AG08396 (cell line): ENCODE measurements at places on chromosomes 3 and 15.

- DNase-seq, result no peak
Measured at GRCh38 chr3:153215966-153216365, 53.9 kb downstream of the RAP2B start.

DNA sequence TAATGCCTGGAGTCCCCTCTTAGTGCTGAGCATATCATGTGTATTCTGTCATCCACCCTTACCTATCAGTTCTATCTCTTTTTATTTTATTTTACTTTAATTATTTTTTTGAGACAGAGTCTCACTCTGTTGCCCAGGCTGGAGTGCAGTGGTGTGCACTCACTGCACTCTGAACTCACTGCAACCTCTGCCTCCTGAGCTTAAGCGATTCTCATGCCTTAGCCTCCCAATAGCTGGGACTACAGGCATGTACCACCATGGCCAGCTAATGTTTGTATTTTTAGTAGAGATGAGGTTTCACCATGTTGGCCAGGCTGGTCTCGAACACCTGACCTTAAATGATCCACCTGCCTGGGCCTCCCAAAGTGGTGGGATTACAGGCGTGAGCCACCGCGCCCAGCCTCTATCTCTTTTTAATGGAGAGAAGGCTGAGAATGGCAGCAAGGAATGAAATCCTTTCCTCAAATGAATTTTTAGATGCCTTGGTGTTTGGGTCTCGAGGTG, 11.4 kb downstream of the SACM1L start:
- no peak for DNase-seq

- peak; percentile 35 for DNase-seq
Measured at GRCh38 chr3:126476166-126477060, 722 bp upstream of the ZXDC start.

GRCh38 chr3:57661404-57661803, 31.5 kb downstream of the DENND6A start:
- DNase-seq, result no peak

DNA sequence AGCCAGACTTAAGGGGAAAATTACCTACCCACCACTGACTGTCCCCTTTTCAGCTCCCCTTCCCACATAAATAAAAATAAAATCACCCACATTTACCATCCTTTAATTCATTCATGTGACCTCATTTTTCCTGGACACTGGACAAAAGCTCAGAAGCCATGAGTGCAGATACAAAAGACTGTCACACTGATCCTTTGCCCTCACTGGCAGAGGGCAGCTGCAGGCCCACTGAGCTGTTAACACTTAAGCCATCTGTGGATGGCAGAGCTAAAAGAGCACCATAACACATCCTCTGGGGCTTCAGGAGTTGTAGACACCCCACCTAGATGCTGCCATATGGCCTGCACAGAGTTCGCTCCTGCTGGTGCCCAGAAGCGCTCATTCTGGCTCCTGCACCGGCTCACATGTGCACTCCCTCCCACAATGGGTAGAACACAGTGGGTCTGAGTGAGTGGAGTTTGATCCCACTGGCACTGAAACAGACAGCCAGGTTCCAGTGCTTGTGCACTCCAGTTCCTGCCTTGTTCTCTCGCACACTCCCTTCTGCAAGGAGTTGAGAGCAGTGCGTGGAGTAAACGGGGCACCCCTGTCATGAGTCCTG, 38.8 kb downstream of the EDC3 start:
- no peak for DNase-seq

DNA sequence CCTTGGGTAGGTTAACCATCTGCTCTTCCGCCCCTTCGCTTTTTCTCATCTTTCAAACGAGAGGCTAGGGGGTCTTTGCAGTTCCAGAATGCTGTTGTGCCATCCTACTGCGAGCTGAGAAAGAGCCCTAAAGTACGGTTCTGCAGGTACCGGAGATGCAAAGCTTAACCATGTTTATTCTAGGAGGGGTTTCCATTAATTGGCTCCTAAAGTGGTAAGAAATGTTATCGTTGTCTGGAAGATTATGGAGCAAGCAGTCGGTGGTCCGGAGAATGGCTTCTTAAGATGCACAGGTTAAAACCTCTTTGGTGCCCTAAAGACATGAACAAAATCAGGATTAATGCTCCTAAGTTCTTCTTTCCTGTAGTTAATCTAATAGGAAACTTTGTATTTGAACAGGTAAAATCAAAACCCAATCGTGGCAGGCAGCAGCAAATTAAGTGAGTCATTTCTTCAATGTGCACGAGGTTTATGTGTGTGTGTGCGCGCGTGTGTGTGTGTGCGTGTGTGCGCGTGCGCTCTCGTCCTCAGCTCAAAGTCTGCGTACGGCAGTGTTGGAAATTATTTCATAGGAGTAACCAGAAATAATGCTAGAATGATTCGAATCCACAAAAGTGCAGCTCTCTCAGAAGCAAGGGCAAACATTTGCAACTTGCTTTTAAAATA, 772 bp downstream of the FAM81A start:
- DNase-seq, result no peak

DNA sequence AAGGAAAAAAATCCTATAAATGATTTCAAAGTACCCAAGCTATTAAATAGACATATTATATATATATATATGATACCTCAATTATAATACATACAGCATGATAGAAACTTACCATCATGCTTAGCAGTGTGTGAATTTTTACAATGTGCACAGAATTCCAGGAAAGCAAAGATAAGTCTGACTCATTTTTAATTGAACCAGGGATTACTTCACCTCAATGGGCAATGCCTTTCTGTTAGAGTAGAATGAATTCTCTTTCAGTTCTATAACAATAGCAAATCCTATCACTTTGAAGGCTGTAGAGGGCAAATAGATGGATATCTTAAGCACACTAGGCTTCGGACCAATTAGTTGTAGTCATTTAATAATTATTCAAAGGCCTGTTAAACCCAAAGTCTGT, 54.8 kb upstream of the P3H2 start:
- no peak for DNase-seq

DNA sequence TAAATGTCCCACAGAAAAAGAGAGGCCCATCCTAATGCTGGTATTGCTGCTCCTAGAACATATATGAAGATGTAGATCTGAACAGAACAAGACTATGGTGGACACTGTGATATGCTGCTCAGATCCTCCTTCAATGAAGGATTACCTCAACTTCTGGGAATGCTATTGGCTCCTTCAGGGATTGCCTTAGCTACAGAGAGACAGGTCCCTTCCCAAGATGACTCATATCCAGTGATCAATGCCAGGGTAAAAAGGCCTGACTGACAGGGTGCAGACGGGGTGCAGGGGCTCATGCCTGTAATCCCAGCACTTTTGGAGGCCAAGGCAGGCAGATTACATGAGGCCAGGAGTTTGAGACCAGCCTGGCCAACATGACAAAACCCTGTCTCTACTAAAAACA, 20.5 kb upstream of the STAG1 start:
- DNase-seq, result peak; percentile 42

DNA sequence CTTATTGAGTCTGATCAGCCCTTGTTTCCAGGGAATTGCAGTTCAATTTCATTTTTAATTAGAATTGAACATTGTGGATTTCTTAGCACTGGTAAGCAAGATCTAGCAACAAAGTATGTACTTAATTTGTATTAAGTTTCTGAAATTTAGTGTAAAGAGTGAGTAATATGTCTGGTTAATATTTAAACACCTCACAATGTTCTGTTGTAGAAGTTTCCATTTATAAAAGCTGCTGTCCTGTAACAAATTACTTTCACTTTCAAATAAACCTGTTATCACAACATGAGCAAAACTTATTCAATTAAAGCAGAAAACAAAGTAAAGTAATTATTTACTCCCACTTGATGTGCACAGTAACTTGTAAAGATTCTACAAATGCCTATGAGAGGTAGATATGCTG, 448.5 kb downstream of the NAALADL2 start:
- no peak for DNase-seq

- DNase-seq, result no peak
Measured at GRCh38 chr15:70495991-70496599, 267.3 kb downstream of the UACA start.

DNA sequence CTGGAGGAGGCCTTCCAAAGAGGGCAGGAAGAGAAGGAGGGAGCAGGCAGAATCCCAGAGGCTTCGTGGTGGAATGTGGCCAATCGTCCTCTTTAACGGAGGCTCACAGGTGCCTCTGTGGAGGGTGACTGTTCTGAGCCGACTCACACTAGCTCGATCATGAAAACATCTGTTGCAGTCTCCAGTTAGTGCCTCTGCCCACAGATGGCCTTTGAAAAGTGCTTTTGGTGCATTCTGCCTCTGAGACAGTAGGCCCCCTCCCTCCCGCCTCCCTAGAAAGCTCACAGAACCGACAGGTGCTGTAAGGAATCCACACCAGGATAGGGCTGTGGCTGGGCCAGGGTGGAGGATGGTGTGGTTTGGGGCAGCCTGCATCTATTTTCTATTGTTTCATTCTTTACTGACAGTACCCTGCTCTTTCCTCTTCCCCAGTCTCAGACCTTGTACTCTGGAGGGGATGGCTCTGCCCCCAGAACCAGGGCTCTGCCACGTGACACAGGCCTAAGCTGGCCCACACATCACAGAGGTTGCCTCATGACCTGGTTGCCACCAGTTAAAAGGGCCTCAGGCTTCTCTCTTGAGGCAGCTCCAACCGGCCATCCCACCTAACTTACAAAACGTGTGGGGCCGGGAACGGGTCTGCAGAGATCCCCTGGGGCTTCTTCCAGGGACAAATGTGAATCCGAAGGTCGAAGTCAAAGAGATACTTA, 27.2 kb upstream of the PIGZ start:
- no peak for DNase-seq

- no peak for DNase-seq
Measured at GRCh38 chr3:74055061-74055460, 430.3 kb upstream of the PDZRN3 start.

- peak; percentile 7 for DNase-seq
Measured at GRCh38 chr3:147157631-147158030, 248.7 kb downstream of the ZIC4 start.

GRCh38 chr15:100201376-100202280, 140.1 kb downstream of the ADAMTS17 start:
- DNase-seq, result no peak

DNA sequence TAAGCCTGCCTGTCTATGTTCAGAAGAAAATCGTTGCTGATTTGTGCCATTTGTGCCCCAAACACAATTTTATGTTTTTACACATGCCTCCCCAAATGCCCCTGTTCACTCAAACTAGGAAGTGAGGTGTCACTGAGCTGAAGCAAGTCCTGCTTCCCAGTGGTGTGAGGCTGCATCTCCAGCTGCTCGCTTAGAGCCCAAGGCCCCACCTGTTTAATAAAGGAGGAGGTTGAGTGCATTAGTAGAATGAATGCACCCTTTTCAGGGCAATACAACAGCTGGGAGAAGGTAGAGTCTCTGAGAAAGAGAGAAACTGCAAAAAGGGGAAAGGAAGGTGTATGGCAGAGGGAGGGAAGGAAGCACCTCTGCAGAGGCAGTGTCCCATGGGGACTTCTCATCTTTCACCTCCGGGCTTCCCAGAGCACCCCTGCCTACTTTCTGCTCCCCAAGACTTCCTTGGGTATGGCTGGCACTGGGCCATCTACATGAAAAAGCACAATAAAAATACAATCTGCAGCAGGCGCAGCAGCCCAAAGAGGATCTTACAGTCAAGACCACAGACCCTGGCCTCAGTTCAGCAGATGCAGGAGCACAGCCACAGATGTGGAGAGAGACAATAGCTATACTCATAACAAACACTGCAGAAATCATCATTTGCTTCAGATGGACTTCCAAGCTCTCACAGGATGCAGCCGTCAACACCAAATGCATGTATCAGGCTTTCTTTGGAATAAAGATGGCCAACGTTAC, 165.9 kb downstream of the POLR2M start:
- DNase-seq, result no peak

GRCh38 chr15:88651971-88652370, 13.2 kb downstream of the ISG20 start:
- no peak for DNase-seq

DNA sequence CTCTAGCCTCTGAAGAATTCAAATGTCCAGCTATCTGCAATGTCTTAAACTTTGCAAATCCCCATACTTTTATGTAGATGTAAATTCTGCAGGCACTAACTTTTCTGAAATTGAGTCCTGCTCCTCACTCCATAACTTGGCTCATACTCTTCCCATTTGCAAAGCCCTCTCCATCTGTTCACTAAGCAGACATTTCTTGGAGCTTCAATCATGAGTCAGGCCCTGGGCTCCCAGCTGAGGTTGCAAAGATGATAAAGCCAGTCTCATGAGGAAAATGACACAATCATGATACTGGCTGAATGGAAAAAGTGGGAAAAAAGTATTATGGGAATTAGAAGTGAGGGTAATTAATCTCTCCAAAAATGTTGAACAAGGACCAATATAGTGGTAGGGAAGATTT, 507.6 kb downstream of the NR2F2 start:
- DNase-seq, result no peak

DNA sequence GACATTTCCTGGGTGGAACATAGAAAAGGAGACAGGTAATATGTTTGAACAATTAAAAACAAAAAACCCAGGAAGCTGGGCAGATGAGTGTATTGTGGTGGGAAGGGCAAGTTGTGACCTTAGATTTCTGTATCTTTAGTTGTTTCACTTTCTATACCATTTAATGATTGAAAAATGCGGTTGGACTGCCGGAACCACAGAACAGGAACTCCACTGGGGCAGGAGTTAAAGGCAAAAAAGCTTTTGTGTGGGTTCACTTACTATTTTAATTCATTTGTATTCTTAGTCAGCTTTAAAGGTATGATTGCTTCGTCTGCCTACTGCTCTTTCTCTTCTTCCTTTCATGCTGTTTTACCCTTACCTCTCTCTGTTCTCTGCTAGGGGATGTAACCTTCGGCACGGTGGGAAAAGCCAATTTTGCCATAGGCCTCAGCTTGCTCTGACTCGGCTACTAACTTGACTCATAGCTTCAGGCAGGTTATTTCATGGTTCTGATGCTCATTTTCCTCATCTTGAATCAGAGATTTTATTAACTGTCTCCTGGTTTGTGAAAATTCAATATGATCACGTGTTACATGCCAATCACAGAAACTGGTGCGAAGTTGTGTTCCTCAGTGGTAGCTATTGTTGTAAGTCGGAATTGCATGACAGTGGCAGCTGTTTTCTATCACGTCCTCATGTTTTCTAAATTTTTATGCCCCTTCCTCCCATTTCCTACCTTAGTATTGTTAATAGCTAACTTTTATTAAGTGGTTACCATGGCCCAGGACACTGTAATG, 1.6 kb upstream of the MCTP2 start:
- DNase-seq, result no peak

DNA sequence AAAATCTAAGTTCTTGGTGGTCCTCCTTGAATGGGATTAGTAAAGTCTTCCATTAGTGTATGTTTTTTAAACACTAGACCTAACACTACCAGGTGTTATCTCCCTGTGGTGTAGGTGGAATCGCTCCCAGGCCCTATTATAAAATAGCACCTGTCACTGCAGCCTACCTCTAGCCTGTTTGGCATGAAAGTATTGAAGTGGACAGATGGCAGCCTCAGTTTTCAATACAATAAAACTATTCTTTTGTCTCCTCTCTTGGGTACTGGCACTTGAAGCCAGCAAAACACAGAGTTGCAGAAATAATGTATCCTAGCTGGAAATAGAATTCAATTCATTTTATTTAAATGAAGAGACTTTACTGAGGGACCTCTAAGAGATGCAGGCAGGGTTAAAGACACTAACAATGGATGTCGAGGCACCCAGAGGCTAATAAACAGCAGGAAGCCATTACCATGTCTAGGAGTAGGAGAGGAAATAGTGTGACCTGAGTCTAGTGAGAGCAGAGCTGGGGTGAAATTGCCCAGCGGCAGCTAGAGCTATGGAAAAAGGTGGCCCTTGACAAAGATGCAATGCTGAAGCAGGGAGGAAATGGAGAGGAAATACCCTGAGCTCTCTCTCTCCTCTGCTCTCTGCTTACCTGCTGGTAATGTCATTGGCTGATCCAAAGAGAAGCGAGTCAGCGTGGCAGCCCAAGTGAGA, 49.1 kb upstream of the TMEM158 start:
- DNase-seq, result no peak

GRCh38 chr15:63600001-63600615, 2.9 kb downstream of the FBXL22 start:
- DNase-seq, result peak; percentile 41
